ENCODE measurements at places on chromosomes 6 and 20.
A peak's percentile ranks its signal among the peaks of the same experiment; 100 is the strongest.

DNA sequence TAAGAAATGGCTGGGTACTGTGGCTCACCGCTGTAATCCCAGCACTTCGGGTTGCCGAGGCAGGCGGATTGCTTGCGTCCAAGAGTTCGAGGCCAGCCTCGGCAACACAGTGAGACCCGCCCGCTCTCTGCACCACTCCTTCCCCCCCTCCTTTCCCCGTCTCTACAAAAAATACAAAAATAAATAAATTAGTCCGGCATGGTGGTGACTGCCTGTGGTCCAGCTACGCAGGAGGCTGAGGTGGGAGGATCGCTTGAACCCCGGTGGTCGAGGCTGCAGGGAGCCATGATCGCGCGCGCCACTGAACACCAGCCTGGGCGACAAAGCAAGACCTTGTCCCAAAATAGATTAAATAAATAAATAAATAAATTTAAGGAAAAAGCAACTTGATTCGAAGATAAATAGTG is 448 bp upstream of the RNF114 start:
- DNase-seq, result no peak

GRCh38 chr6:119325559-119326265 is 23.8 kb downstream of the MAN1A1 start:
- no peak for DNase-seq

GRCh38 chr6:114733596-114733995 is 390.8 kb upstream of the HS3ST5 start:
- no peak for DNase-seq

GRCh38 chr6:15995493-15995892 is 133.4 kb upstream of the MYLIP start:
- no peak for DNase-seq

DNA sequence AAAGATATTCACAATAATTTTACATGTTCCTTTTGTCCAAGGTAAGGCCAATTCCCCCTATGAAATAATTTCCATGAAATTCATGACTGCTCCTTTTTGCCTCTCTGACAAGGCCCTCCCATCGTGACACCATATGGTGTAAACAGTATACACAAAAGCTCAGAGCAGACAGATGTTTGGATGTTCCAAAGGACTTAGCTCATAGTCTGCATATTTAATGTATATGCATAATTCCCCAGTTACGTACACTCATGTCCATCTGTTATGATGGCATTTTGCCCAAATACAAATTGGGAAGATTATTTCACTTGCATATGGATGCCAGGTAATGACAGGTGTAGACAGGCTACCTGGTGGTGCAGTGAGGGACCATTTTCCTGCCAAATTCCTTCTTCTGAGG is 376.5 kb downstream of the KHDRBS2 start:
- no peak for DNase-seq

GRCh38 chr6:36700831-36701230 is 3.2 kb downstream of the RAB44 start:
- DNase-seq, result no peak

- DNase-seq, result no peak
These were observed 13.2 kb downstream of the ADGRF1 start for GRCh38 chr6:47028835-47029360.

- DNase-seq, result no peak
These were observed at the start of gene FUT9 for GRCh38 chr6:96015518-96016333. Gene FUT9, plus strand, starts transcription at chr6:96015974. Its CDS starts 187,182 bp downstream, at chr6:96203156.

DNA sequence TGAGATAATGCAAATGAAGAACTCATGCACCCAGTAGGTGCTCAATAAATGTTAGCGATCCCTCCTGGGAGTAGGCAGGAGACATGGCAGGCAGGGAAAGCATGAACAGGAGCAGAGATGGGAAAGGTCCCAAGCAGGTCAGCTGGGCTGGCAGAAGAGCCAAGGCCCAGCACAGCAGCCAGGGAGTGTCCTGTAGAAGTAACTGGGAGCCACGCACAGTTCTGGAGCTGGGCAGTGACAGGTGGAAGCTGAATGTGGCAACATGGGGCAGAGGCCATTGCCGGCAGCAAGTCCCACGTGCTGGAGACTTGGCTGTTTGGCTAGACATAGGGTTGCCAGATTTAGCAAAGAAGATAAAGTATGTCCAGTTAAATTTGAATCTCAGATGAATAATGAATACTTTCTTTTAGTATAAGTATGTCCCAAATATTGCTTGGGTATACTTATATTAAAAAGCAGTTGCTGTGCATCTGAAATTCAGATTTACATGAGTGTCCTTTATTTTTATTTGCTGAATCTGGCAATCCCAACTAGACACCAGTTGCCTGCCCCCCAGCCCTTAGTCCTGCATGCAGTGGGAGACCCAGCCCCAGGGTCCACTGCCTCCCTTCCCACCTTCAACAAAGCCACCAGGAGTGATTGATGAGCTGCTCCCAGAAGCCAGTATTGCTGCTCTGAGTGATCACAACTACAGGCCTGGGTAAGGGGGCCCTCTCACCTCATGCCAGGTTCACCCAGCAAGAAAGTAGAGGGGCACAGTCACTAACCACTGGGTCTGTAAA is 3.7 kb upstream of the LPIN3 start:
- DNase-seq, result no peak

GRCh38 chr20:6501061-6501460 is 266.4 kb upstream of the BMP2 start:
- no peak for DNase-seq

GRCh38 chr6:168313431-168314011 is 6.1 kb downstream of the DACT2 start:
- DNase-seq, result no peak

DNA sequence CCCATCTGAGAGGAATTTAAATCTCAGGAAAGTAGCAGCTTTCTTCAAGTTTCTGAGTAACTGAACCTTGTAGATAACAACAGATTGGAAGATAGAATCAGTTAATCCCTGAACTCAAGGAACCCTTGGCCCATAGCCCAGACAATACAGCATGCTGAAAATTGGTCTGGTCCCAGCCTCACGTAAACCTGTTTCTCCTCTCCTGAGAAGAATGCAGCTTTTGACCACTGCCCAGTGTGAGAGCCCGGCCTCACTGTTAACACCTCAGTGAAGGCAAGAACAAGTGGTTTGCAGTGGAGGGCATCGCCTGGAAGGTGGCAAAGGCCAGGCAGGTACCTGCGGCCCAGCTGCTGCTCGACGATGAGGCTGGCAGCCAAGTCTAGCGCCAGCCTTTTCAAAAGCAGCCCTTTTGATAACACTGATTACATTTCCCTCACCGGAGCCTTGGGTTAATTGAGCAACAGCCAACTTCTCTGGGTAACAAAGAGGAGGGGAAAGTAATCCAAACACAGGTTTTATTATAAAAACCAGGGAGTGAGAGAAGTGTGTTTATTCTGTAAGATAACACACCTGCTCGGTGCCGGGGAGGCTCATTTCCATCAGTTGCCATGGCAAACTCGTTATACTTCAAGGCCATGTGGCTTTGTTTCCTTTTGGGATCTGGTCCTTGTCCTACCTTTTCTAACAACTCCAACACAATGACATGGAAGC is 54.0 kb downstream of the TRAF3IP2 start:
- no peak for DNase-seq

- no peak for DNase-seq
These were observed 130.4 kb downstream of the PLG start for GRCh38 chr6:160832422-160832821.

DNA sequence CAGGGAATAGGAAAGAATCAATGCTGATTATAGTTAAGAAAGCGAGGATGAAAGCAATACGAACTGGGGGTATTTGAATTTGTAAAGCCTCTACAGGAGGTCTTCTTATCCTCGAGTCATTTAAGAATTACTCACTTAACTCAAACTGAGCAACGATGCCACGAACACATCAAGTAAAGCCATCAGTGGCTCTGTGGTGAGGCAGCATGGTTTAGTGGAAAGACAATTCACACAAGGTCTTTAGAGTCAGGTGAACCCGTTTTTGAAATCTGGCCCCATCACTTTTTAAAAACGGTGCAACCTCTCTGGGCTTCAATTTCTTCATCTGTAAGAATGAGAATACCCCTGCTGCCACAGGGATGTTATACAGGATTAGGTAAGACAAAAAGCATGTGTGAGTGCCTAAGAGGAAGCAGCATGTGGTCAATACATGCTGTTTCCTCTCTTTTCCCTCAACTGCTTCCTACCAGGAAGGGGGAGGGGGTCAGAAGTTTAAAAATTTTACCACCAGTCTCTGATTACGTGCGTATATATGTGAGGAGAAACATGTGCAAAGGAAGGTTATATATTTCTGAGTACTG is 162.0 kb downstream of the BTBD9 start:
- no peak for DNase-seq

- DNase-seq, result no peak
These were observed 82.6 kb upstream of the PREP start for GRCh38 chr6:105485456-105485855.

DNA sequence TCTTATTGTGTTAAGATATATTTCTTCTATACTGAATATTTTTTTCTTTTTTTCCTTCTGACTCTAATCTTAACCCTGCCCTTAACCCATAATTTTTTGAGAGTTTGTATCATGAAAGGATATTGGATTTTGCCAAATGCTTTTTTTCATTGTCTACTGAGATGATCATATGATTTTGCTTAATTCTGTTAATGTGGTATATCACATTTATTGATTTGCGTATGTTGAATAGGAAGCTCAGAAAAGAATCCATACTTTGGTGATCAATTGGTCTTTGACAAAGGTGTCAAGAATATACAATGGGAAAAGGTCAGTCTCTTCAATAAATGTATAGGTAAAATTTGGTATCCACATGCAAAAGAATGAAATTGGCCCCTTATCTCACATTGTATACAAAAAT is 588.8 kb upstream of the ADGRB3 start:
- no peak for DNase-seq

DNA sequence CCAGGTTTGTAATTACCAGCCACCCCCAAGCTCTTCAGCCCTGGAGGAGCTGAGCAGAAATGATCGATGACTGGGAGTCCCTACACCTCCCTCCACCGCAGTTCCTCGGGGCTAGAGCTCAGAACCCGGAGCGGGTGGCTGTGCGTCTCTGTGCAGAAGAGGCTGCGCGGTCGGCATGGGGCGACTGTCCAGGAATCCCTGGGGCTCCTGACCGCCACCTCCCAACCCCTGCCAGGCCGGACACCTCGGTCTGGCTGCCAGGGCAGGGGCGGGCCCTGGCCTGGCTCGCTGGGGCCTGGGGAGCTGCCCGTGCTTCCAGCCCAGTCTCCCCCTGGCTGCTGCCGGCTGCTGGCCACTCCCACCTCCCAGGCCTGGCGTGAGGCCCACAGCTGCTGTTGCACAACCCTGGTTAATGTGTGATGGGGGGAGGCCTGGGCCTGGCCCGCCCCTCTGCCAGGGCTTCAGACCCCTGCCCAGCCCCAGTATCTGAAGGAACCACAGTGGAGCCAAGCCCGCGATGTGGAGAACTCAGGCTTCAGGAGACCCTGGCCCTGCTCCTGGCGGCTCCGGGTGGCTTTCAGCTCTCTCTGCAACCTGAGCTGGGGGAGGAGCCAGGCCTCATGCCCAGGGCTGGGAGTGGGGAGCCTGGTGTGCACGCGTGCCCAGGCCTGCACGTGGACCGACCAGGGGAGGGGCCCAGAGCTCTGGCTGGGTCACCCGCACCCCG is 1.2 kb downstream of the SLC2A4RG start:
- no peak for DNase-seq

DNA sequence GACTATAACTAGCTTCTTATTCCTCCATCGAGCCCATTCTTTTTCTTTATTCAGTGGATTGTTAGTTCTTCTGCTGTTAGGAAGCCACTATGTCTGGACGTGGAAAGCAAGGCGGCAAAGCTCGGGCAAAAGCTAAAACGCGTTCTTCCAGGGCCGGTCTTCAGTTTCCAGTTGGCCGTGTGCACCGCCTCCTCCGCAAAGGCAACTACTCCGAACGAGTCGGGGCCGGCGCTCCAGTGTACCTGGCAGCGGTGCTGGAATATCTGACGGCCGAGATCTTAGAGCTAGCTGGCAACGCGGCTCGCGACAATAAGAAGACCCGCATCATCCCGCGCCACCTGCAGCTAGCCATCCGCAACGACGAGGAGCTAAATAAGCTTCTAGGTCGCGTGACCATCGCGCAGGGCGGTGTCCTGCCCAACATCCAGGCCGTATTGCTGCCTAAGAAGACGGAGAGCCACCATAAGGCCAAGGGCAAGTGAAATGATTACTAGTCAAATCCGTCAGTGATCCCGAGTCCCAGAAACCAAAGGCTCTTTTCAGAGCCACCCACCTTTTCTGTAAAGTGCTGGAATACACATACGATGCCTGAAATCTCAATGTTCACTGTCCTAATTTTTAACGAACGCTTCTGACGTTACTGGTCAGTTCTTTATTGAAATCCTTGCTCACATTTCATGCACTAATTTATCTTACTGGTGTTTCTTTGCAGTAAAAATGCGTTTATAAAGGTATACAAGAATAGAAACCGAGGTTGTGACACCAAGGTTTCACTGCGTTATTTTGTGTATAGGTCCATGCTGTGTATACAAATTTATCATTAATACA is 129.9 kb downstream of the HFE start:
- DNase-seq, result no peak

- DNase-seq, result peak; percentile 11
These were observed 454 bp downstream of the L3MBTL3 start for GRCh38 chr6:130018744-130019325.

GRCh38 chr6:17086469-17086868 is 15.4 kb upstream of the STMND1 start:
- DNase-seq, result no peak

DNA sequence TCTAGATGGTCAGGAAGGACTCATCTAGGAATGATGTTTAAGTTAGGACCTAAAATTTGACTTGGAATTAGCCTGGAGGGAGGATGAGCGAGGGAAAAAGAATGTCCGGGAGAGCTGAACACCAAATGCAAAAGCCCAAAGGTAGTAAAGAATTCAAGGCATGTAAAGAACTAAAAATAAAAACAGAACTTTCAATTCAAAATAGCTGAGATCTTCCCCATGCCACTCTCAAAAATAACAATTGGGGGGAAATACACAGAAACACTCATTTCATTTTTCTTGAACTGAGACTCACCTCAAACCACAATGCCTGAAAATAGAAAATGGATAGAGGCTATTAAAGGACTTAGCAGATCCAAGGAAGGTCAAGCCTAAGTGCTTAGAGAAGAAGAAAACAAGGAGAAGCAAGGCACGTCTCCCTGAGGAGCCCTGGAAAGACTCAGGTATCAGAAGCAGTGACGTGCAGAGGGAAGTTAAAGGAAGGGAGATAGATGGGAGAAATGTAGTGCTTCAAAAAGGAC is 10.4 kb downstream of the PXT1 start:
- no peak for DNase-seq

GRCh38 chr6:31172973-31173384 is 2.5 kb upstream of the POU5F1 start:
- no peak for DNase-seq

GRCh38 chr20:20561841-20562240 is 150.6 kb downstream of the RALGAPA2 start:
- no peak for DNase-seq

DNA sequence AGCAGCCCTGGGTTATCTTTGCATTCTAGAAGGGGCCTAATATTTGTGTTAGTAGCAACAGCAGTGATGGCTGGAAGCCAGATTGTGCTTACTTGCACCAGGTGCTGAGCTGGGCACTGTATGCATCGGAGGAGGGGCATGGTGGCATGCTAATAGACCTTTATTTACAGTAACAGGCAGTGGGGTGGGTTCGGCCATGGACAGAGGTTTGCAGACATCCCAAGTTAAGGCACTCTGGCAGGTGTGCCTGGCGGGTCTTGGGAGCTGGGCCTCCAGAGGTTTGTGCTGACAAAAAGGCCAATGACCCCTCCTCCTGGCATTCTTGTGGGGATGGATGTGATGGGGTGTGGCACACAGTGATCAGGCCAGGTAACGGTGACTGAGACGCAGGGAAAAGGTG is 39.0 kb upstream of the CD93 start:
- DNase-seq, result no peak
